Myometrial cell (primary cell): ENCODE measurements at places on chromosomes 13 and 19. TPM values are rescaled to one million over a fixed set of nuclear protein-coding genes. Genes with fewer than 3 reads are reported as not detected.

The PRR36 gene
- not detected in 2 replicates for total RNA-seq

The MUC16 gene
- not detected in 2 replicates for total RNA-seq

The KIRREL2 gene
- total RNA-seq = 0.86 TPM in 1 of 2 replicates, not detected in the other

The OR7D2 gene
- total RNA-seq = not detected in 2 replicates
